ENCODE measurements at places on chromosomes 6 and 20.

DNA sequence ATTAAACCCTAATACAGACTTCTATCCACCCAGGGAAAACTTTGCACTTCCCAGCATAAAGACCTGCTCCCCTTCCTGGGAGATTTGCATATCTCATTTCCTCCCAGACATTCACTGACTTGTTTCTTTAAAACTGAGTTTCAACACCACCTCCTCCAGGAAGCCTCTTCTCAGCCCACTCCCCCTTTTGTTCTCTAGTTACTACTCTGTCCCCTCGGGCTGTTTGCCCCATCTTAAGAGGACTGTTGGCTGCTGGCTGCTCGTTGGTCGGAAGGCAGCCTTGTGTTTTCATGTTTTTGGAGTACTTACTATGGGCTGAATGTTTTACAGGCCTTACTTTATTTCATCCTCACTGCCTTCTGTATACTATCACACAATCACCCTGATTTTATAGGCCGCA is 6.6 kb downstream of the ARHGAP40 start:
- no peak for DNase-seq

- DNase-seq = no peak
These were observed 8.5 kb downstream of the RNF8 start for GRCh38 chr6:37362101-37362828.

DNA sequence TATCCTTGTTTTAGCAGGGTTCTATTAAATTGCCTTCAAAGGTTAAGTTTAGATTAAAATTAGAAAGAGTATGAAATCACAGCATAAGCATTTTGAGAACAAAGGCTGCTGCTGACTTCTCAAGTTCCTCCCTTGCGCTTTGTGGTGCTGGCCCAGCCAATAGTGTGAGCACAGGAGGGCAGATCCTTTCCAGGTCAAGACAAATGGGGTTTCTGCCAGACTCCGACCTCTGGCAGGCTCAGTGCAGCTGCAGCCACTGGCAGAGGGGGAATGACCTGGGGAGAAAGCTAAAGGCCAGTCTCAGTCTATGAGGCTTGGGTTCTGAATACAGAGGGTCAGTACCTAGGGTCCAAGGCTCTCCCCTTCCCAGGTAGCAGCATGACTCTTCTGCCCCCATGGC is 27.0 kb downstream of the CLIC5 start:
- DNase-seq = no peak

GRCh38 chr6:159252955-159253508 is 83.8 kb downstream of the FNDC1 start:
- DNase-seq = no peak

- DNase-seq = no peak
These were observed 42.3 kb downstream of the HIVEP2 start for GRCh38 chr6:142902636-142903053.
